ENCODE measurements at places on chromosomes 1 and 21.

GRCh38 chr1:232186931-232187330 is 443.0 kb downstream of the SIPA1L2 start:
- no peak for DNase-seq

DNA sequence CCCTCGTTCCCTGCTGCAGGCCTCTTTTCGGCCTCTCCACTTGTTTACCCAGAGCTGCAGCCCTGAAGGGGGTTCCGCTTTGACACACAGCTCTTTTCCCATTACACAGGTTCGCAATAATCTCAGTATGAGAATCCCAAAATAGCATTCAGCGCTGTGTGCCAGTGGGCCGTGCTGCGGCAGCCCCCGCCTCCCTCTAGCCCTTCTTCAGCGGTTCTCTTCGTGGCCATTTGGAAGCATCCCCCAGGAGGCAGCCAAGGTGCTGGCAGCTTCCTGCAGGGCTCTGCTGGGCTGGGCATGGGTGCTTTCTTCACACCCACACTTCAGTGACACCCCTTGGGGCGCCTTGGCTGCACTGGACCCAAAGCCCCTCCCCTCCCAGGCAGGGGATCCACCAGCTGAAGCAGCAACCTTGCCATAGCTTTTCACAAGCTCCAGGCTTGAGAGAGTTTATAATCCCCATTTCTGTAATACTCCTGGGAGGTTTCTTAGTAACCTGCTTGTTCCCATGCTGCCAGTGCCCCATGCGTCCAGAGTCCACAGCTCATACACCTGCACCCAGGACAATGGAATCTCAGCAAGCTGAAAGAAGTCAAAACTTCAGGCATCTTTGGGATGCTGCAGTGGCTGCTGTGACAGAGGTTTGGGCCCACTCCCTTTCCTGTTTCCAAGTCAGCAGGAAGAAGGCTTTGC is 8.1 kb downstream of the NCF2 start:
- no peak for DNase-seq

- no peak for DNase-seq
Observed at GRCh38 chr1:940107-941014, 16.6 kb downstream of the SAMD11 start.

GRCh38 chr1:84997667-84998600 is 1.0 kb upstream of the MCOLN2 start:
- no peak for DNase-seq

DNA sequence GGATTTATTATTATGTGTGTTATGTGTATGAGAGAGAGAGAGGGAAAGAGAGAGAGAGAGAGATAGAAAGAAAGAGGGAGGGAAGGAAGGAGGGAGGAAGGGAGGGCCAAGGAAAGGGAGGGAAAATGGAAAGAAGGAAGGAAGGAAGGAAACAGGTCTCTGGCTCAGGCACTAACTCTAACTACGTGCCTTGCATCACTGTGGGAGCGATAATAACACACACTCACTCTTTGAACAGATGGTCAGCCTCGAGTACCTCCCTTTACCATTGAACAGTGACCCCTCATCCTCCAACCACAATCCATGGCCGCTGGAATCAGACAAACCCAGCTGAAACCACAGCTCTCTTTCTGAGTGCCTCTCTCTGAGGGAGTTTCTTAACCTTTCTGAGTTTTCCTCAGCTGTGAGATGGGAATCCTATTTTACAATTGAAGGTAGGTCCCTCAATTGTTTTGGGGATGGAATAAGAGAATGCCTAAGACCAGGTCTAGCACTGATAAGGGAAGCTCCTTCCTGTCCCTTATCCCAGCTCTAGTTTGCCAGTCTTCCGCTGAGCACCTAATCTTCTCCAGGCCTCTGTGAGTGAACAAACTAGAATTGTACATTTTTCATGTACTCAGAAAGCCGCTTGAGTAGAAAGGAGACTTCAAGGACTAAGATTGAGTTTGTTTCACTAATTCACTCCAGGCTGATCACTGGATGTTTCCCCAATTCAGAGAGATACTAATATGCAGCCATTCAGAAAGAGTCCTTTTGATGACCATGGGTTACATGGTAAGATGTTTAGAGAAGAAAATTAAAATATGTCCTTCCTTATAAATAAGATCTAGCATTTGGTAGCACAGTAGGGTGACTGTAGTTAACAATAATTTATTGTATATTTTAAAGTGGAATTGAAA is 62.8 kb downstream of the IRF2BP2 start:
- DNase-seq: no peak

- DNase-seq: no peak
Observed at GRCh38 chr1:220734571-220735326, 13.4 kb upstream of the MTARC2 start.

GRCh38 chr21:39105341-39105765 is 77.9 kb downstream of the PSMG1 start:
- DNase-seq: no peak

DNA sequence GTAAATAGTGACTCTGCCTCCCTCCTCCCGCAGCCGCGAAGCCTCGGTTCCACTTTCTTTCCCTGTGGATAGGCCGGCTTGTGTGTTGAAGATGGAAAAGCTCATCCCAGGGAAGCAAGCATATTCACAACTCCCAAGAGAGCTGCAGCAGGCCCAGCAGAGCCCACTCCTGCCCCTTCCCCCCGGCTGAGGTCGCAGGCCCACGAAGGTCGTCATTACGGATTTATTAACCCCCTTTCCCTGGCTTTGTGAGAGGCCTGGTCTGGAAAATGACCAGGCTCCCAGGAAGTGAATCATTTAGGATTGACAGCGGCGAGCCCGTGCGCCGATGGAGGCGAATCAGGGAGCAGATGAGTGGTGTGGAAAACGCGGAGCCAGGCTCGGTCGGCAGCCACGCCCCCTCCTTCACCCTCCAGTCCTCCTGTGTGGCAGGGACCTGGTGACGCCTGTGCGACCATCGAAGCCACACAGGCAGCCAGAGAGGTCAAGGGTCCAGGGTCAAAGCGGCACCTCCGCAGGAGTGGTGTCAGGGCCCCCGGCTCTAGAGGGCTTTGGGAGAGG is 93.4 kb downstream of the PRDM16 start:
- no peak for DNase-seq

DNA sequence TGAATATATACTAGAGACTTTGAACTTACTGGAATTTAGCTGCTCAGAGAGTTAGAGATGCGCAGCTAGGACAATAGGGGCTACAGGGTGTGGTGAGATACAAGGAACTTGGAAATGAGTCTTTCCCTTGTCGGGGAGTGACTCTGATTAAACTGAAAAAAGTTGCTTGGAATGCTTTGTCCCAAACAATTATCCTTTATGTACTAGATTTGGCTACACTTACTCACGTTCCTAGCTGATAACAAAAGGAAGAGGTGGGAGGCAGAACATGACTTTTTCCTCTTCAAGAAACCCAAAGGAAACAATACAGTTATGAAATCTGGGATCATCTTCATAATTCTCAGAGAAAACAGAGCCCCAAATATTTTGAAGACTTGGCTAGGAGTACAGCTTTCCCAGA is 6.9 kb upstream of the CGN start:
- no peak for DNase-seq

- no peak for DNase-seq
Observed at GRCh38 chr1:183711741-183712361, 58.7 kb upstream of the APOBEC4 start.

- DNase-seq: no peak
Observed at GRCh38 chr1:165954940-165955339, 127.5 kb downstream of the UCK2 start.

- DNase-seq: no peak
Observed at GRCh38 chr1:236615399-236616148, 11.3 kb upstream of the HEATR1 start.

- DNase-seq: no peak
Observed at GRCh38 chr1:150295476-150295875, 1.8 kb downstream of the MRPS21 start.

GRCh38 chr1:41447995-41448770 is 36.3 kb downstream of the EDN2 start:
- no peak for DNase-seq

- no peak for DNase-seq
Observed at GRCh38 chr1:93567255-93567918, 114.2 kb downstream of the BCAR3 start.

DNA sequence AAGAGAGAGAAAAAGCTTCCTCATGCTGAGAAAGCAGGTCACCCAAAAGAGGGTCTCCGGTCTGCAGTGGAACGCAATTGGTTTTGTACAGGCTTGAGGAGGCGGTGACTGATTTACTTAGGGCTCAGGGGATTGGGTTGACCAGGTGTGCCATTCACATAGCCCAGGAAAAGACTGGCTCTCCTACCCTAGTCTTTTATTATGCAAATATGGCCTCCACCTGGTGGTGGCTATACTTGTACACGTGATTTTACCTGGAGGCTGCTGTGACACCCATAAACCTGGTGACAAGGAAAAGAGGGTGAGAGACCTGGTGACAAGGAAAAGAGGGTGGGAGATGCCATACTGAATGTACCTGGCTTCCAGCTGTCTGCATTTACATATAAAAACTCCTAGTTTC is 49.9 kb downstream of the DNTTIP2 start:
- DNase-seq: no peak

DNA sequence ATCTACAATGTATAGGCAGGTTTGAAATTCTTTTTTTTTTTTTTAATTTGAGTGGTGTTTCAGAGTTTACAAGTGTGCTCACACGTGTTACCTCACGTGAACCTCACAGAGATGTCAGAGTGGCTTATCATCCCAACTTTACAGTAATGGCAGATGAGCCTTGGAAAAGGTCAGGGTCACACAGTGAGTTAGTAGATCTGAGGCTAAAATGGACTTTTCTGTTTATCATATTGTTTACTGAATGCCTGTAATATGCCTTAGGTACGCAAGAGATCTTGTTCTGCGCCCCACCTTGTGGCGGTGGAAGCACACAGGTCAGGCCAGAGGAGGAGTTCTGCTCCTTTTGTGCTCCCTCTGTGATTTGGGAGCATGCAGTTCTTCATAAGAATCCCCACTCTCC is 80.0 kb downstream of the DYRK1A start:
- no peak for DNase-seq

DNA sequence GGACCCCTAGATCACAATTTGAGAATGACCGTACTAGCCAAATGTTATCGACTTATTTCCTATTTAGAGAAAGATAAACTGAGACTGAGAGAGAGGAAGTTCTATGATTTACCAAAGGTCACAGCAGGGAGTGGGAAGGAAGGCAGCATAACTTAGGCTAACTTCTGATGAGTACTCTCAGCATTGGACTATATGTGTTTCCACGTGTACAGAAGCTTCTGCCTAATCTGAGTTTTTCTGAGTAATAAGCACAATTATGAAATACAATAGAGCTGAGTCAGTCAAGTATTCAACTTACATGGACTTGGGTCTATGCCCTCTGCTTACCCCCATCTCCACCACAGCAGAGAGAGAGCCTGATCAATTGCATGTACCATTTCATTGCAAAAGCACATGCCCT is 88.1 kb upstream of the HIVEP3 start:
- DNase-seq: no peak

DNA sequence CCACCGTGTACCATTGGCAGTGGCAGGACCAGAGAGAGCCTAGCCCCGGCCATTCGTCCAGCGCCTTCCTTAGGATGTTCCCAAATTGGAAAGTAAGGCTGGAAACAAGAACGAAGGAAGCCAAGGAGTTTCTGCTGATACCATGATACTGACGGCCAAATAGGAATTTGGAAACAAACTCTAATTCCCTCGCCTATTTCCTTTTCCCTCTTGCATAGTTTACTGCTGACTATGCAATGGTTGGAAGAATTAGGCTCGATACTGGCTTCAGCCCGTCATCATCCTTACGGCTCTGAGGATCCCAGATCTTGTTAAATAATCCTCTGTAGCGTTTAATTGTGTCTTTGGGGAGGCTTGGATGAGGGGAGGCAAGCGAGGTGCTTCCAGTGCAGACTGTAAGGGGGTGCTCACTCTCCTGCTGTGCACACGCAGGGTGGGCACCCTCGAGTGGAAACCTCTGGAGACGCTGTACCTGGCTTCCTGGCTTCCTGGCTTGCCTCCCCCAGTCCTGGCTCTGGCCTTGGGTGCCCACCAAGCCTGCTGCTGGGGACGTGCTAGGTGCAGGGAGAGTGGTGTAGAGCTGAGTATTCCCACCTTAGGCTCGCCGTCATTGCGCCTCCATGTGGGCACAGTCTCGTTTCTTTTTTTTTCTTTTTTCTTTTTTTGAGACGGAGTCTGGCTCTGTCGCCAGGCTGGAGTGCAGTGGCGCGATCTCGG is 27.4 kb upstream of the CAMTA1 start:
- no peak for DNase-seq

DNA sequence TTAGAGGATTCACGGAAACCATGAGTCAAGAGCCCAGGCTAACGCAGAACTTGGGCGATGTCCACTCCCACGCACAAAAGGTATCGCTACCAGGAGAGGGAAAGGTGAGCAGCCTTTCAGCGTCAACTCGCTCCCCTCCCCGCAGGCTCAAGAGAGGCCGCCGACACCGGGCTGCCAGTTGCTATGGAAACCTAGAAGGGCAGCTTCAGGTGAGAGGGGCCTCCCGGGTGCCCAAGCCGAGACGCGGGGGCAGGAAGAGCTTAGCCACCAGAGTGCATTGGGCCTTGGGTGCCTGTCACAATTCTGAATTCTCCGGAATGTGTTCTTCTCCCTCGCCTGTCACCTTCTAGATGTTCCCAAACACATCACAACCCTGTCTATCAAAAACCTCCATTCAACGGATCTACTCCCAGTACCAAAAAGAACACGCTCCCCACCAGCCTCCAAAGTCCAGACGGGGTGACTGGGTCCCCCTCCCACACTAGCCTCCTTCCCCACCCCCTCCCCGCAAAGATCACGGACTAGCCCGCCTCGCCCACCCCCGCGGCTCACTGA is 694 bp downstream of the MEAF6 start:
- DNase-seq: no peak

DNA sequence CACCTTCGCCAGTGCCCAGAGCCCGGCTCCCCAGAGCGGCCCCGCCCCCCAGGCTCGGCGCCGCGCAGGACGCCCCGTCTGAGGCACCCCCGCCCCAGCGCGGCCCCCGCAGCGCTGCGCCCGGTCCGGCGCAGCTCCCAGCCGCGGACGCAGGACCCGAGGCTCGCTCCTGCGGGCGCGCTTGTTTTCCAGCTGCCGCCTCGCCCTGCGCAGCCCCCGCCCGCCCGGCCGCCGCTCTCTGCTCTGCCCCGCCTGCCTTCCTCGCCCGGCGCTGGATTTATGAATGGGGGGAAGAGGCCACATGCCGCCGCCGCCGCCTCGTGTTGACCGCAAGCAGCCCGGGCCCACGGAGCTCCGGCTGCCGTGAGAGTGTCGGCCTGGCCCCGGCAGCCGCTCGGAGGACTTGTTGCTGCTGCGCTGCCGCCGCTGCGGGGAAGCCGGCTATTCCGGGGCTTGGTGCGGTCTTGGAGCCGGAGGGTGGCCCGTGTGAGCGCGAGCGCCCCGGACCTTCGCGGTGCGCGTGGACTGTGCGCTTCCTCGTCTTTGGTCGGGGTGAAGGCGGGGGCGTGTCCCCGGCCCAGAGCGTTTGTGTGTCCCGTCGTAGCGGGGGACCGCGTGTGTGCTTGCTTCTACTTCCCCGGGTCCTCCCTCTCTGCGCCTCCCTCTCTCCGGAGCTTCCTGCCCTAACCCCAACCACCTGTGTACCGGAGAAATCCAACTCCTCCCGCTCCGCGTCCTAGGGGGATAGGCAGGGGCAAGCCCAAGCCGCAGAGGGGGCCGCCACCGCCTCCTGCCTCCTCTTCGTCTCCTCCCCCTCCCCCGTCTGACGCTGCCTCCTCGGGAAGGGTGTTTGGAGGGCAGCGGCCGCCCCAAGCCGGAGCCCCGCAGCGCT is 736 bp downstream of the KCNC4 start:
- no peak for DNase-seq

GRCh38 chr1:41368366-41368765 is 7.1 kb downstream of the FOXO6 start:
- no peak for DNase-seq
